Stimulated activated memory B cell treated with anti-CD40 and anti-IgM and Interleukin-4, amounts not matched to agents 10 μg/mL and 1 μg/mL and 100 μg/mL, for 72 hours (primary cell): ENCODE measurements at places on chromosomes 4 and X.

DNA sequence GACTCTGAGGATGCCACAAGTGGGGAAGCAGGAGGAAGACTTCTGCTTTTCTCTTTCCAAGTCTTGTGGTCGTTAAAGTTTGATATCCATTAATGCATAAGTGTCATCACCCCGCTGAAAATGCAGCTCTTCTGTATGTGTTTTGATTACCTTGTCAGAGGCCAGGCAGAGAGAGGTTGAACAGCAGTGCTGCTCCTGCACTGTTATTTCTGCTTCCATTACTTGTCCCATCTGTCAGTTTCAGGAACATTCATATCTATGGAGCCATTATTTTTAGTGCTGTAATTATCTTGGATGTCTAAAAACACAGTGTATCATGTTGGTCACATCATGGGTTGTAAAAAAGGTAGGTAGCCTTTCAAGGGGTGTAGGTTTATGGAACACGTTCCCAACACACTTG lies 62.0 kb upstream of the ESX1 start:
- no peak for ATAC-seq

DNA sequence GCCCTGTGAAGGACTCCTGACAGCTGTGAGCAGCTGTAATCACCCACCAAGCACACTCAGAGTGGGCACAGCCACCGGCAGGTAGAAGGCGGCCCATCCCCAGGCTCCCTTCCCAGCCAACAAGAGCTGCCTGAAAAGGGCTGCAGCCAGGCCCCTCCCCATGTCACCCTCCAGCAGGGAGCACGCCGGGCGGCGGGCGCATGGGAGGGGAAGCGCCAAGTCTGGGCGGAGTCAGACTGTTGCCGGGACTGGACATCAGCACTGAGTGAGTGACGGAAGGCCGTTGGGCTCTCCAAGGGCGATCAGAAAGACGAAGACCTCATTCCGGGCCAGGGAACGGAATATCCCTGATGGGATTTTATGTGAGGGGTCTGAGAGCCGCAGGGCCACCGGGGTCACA lies 82.1 kb downstream of the PPP2R2C start:
- no peak for ATAC-seq

DNA sequence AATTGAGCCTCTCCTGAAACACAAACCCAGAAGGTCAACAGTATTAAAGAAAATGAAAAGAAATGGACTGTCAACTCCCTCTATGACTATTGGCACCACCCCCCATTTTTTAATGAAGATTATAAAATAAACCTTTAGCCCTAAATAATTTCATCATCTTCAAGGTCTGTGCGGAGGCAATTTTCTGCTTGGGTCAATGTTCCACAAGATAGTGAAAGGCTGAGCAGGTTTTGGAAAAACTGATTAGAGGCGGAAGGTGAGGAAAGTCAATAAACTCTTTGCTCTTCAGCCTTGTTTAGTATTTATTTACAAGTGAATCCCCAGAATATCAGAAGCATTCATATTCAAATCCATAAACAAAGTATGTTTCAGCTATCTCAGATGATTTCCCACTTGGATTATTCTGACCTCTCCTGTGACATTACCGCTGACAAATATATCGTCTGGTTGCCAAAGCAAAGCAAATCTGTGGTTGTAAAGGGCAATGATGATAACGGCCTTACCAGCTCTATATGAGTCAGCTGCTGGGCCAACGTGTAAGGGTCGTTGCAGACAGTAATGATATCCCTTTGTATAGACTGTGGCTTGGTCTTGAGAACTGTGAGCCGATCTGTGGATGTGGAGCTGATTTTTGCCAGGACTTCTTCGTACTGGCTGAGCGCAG lies 24.0 kb downstream of the RASGEF1B start:
- ATAC-seq = no peak

DNA sequence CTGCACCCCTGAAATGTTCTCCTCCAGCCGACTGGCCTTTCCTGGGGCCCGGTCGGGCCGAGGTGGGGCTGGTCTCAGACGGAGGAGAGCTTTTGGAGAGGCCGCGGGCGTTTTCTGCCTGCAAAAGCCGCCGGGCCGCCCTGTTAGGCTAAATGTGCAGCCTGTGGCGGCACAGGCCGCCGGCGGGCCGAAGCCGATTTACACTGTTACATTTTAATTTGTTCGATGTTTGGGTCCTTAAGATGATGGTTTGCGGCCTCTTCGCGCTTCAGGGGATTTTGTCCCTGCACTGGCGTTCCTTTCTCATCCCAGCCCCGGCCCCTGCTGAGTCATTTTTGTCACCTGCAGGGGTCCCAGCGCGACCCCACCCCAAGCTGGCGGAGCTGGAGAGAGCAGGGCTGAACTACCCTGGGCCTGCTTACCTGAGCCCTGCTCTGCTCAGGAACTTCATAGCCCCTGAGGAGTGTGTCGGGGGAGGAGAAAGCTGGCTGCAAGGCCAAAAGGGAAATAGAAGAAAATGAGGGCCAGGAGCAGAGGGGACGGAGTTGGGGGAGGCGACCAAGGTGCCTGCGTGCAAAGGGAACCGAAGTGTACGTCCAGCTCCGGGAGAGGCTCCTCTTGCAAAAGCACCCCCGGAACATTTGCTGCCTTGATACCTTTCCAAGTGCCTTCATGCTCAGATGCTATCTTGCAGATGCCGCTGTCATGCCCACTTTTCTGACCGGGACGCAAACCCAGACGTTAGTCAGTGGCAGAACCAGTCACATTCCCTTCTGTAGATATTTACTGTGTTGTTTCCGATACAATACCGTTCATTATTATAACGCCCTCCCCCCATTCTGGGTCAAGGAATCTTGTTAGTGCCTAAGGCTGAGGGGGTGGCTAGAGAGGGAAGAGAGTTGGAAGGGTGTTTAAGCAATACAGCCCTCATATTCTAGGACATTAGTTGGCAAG lies 977 bp upstream of the RBBP7 start:
- peak; percentile 16 for ATAC-seq

- no peak for ATAC-seq
Observed at GRCh38 chr4:6582889-6583490, 8.0 kb downstream of the MAN2B2 start.

DNA sequence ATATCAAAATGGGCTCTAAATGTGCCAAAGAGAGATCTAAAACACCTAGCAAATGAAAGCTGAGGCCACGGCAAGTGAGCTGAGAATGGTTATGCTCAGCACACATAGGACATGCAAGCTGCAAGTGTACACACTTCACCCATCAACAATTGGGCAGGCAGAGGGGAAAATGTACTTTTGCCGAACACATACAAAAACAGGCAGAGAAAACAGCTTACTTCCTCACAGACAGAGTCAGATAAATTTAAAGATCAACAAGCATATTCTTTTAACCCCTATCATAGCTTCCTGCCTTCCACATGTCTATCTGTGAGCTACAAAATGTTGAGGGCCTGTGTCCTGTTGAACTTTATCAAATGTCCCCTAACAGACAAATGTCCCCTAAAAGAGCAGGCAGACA lies 60.3 kb downstream of the SH3KBP1 start:
- ATAC-seq = no peak

DNA sequence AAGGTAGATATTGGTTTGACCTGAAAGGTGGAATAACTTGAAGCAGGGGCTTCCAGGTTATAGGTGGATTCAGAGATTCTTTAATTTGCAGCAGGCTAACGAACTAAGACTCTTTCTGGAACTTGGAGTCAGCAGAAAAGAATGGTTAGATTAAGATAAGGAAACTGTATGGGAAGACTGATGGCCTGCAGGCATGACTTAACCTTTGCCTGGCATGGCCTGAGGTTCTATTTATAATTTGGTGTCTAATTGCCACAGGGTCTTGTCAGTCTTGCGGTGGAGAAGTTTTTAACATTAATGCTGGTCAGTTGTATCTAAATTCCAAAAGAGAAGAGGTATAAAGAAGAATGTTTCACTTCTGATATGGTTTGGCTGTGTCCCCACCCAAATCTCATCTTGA lies 110.3 kb upstream of the VCX3A start:
- no peak for ATAC-seq

DNA sequence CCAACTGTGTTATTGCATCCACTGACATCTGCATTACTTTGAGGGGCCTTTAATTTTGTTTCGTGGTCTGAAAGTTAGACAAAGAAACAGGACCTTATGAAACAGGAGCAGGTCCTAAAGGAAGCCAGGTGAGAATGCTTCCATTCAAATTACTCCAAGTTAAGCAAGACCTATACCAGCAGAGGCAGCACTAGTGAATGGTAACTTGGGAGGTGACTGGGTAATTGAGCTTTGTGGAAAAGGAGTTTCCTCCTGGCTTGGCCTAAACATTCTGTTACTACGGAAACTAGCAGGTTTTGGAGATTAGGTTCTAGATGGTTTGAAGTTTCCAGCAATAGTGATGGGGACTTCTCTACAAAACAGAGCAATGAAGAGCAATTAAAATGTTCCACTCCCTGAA lies 173.5 kb downstream of the NKX6-1 start:
- no peak for ATAC-seq

DNA sequence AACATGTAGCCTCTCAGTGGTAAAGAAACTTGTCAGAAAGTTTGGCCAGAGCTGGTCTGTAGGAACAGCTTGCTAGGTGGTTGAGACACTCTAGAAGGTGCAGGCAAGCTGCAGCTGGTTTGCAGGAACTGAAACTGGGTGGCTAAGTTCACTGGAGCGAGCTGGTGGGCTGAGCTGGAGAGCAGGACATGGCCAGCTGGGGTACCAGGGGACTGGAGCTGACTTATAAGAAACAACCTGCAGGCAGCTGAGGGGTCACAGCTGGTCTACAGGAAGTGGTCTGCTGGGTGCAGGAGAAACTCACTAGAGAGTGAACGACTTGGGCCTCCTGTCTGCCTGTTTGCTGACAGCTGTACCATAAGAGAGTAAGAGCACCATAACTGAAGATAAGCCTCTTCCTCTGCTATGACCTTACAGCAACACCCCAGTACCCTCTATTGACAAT lies 157.1 kb upstream of the LNX1 start:
- peak; percentile 99 for ATAC-seq

- ATAC-seq = no peak
Observed at GRCh38 chr4:52202931-52203330, 151.8 kb downstream of the SPATA18 start.

- ATAC-seq = no peak
Observed at GRCh38 chr4:132502096-132502552, 647.0 kb upstream of the PCDH10 start.

GRCh38 chr4:173169428-173170181 lies 994 bp downstream of the GALNT7 start:
- peak; percentile 91 for ATAC-seq

DNA sequence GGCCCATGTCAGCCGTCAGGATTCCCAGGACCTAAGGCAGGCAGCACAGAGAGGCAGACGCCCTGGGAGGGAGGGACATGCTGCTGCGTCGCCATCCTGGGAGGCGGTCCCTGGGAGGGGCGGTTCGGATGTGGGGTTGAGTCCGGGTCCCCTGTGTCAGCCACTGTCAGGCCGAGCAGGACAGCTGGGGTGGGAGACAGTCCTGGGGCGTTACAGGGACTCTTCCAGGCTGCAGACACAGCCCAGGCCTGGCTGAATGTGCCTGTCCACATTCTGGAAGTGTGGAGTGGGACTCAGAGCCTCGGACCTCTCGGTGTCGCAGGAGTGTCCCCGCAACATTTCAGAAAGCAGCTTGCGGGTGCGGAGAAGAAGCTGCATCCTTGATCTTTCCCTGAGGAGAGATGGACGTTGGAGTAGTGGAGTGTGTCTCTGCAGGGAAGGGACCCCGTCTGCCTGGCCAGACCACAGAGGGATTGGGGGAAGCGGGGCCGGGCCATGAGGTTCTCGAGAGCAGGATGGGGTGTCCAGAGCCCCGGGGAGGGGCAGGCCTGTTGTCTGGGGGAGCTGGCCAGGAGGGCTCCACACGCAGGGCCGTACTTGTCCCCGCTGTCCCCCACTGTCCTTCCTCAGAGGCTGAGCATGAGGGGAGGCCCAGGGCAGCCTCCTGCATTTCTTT lies 6.1 kb downstream of the AKAP17A start:
- no peak for ATAC-seq

DNA sequence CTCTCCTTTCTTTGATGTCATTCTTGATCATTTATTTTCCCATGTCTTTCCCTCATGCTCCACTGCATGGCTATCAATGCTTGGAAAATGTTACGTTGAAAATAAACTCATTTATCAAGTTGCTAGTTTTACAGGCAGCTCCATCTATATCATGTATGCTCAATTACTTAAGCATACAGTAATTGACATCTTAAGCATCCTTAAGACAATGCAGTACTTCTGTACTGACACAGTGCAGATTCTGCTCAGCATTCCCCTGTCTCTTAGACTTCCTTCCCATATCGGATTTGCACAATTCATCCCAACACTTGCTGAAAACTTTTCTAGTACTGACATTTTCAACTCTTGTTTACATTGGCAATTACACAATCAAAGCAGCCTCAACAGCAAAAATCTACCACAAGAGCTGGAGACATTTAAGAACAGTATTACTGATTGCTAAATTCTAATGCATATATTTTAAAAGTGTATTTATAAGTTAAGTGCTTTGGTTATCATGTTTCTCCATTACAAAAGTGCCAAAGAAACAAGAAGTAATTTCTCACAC lies 165.6 kb downstream of the ATP10D start:
- no peak for ATAC-seq

DNA sequence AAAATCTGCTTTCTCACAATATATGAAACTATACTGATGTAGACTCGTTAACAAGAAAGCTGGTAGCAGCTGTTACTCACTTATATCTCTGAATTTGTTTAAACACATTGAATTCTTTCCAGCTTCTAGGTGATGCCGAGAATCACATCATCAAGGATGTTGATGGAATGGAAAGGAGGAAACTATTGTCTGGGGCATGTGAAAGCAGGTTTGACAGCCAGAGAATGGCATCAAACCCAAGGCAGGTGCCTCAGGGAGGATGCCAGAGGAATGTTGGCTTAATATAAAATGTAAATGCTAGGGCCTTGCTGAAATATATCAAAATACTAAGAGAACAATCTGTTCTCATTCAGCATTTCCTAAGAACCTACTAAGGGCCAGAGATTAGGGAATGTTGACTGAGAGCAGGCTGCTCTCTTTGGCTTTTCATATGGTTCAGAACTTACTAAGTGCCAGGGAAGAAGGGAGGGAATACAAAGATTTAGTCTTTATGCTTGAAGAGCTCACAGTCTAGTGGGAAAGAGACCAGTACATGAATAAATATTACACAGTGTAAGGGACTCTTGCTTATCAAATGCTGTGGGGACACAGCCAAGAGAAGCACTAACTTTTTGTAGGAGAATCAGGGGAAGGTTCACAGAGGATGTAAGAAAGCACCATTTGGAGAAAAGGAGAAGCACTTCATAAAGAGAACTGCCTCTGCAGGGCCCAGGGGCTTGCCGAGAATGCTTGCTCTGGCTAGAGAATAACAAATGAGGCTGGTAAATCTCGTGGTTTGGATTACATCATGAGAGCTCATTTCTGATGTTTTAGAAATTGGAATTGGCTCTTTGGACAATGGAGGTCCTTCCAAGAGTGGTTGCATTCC lies 14.7 kb downstream of the SLIT2 start:
- ATAC-seq = no peak

- ATAC-seq = no peak
Observed at GRCh38 chr4:173325007-173325736, 9.0 kb downstream of the HMGB2 start.

DNA sequence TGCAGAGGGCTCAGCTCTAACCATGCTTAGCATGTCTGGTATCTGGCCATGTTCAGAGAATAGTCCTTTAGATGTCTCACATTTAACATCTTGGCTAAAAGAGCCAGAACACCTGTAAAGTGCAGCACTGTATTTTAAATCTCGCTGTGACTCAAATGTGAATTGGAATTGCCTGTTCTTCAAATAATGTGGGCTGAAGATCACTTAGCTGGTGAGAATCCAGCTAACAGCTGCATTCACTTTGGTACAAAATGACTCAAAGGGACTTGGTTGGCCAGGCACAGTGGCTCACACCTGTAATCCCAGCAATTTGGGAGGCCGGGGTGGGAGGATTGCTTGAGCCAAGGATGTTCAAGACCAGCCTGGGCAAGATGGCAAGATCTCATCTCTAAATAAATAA lies 63.5 kb upstream of the PLAC8 start:
- ATAC-seq = peak; percentile 22

GRCh38 chrX:34585561-34585960 lies 71.5 kb downstream of the TMEM47 start:
- ATAC-seq = no peak
